Activated CD4-positive, alpha-beta T cell treated with anti-CD3 and anti-CD28 coated beads, Interleukin-2, amount 10 ng/mL, durations not matched to agents 7 days and 5 days (primary cell): ENCODE measurements at places on chromosomes 4 and X.

DNA sequence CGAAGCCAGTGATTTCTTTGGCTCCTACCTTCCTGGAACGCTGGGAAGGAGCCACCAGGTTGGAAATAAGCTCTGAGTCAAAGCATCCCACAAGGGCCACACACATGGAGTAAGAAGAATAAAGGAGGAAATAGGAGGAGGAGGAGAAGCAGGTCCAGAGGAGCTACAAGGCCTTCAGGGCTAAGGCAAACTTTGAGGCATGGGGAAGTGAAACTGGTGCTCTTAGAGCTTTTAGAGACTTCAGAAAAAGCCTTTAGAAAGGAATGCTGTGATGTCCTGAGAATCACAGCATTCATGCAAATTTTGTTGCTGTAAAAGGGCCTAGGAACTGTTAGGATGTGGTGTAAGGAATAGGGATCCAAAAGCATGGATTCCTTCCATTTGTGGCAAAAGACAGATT is 135.9 kb upstream of the ARHGEF9 start:
- no peak for DNase-seq

- no peak for DNase-seq
These were observed 128.2 kb downstream of the FRYL start for GRCh38 chr4:48651914-48652313.

- DNase-seq, result no peak
These were observed 228.9 kb upstream of the GRID2 start for GRCh38 chr4:92074839-92075238.

DNA sequence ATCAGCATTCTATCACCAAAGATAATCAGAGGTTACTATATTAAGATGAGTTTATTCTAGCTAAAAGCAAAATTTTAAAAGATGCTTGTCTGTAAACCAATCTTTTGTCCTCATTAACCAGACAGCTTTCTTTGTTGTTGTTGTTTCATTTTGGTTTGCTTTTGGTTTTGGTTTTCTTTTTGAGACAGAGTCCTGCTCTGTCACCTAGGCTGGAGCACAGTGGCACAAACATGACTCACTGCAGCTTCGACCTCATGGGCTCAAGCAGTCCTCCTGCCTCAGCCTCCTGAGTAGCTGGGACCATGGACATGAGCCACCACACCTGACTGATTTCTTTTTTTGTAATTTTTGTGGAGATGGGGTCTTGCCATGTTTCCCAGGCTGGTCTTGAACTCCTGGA is 102.9 kb downstream of the COX18 start:
- DNase-seq, result no peak

GRCh38 chr4:51885363-51885762 is 42.4 kb downstream of the DCUN1D4 start:
- no peak for DNase-seq

DNA sequence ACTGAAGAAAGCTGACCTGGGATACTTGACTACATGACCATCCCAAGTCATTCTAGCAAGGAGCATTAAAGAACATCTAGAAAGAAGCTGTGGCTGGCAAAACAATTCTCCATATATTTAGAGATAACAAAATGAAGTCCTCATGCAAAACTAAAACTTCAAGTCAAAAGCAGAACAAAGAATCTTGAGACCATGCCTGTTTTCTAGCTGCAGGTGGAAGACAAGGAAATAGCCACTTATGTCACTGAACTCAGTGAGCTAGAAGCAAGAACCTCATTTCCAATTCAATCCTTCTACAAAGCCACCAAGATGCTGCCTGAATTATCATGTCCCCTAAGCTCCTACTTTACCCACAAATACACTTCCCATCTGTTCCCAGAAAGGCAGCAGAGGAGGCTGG is 13.8 kb downstream of the USP46 start:
- no peak for DNase-seq

- no peak for DNase-seq
These were observed 83.2 kb downstream of the CPE start for GRCh38 chr4:165462009-165462408.

DNA sequence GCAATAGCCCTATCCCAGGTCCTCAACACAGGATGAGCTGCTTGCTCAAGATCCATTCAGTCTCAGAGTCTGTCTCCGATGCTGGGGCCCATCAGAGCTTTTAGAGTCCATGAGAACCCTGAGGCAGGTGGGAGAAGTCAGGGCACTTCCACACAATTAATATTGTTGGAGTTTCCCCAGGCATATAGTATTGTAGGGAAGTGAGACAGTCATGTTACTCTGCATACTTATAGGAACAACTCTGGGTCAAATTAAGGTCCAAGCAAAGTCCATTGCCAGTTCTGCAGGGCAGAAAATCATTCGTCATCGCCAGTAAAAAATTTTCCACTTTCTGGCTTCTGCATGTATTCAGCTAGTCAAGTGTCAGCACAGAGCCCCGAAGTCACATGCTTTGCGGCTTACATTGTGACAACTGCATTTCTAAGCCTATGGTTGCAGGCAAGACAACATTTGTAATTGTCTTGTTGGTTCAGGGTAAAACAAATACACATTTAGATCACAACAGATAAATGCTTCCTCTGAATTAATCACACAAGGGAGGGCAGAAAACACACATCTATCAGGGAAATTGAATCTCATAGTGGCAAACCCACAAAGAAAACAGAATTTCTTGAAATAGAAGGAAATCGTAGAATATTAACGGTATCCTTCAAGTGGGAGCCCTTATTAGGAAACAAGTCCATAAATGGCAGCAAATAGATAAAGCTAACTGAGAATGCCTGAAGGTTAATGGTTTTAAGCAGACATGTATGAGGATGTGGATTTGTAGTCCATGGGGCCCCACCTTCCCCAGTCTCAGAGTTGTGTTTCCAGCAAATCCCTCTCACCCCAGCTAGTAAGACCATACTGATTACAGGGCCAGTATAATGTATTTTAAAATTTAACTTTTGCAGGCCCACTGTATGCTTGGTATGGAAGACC is 412.1 kb upstream of the RASGEF1B start:
- DNase-seq, result no peak

- no peak for DNase-seq
These were observed 145.2 kb upstream of the SCML1 start for GRCh38 chrX:17592117-17592516.

GRCh38 chr4:147463065-147463464 is 17.8 kb upstream of the EDNRA start:
- no peak for DNase-seq

GRCh38 chr4:88159229-88159725 is 838 bp upstream of the ABCG2 start:
- no peak for DNase-seq

DNA sequence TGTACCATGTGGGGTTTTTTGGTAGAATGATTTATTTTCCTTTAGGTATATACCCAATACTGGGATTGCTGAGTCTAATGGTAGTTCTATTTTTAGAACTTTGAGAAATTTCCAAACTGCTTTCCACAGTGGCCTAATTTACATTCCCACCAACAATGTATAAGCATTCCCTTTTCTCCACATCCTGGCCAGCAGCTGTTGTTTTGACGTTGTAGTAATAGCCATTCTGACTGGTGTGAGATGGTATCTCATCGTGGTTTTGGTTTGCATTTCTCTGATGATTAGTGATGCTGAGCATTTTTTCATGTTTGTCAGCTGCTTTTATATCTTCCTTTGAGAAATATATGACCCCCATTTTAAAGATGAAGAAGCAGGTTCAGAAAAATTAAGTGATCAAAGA is 153.7 kb downstream of the CBR4 start:
- DNase-seq, result no peak

DNA sequence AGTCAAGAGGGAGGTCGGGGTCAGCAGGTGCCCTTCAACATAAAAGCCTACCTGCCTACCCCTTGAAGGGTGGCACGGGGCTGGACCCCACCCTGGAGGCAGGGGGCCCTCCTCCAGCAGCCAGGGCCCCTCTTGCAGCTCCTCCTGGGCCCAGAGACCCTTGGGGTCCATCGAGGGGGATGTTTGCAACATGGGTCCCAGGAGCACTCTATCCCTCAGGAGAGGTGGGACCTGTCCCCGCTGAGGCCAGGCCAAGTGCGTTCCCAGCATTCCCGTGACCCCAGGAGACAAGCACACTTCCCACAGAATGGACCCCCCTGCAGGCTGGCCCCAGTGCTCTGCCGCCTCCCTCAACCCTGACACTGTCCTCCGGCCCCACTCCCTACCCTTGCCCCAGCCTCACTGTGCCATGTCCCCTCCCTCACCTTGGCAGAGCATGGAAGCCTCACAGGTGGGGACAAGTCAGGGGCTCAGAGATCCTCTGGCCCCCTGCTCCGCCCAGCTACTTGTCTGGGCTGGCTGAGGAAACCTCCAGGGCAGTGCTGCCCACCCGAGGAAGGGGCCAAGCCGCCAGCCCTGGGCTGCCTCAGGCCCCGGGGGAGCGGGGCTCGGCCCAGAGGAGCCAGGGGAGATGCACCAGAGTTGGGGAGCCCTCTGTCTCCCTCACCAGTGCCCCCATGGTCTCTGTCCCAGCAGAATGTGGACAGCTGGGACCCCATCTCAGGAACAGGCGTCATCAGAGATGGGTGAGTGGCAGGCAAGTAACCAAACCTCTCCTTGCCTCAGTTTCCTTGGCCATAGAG is 2.2 kb downstream of the MXD4 start:
- no peak for DNase-seq

DNA sequence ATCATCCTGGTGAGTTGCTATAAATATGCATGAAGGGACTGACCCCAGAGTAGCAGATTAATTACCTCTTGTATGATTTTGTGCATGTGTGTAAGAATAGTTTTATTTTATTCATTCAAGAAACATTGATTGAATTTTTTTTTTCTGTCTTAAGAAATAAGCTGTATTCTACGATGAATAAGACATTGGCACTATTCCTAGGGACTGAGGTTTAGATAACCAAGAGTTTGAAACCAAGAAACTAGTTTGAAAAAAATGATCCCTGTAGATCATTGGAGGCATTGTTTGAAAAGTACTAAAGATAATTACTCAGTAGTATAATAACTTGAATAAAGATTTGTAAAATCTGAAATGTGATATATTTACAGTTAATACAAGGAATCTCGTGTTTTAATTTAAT is 1086.9 kb downstream of the PCDH7 start:
- no peak for DNase-seq

DNA sequence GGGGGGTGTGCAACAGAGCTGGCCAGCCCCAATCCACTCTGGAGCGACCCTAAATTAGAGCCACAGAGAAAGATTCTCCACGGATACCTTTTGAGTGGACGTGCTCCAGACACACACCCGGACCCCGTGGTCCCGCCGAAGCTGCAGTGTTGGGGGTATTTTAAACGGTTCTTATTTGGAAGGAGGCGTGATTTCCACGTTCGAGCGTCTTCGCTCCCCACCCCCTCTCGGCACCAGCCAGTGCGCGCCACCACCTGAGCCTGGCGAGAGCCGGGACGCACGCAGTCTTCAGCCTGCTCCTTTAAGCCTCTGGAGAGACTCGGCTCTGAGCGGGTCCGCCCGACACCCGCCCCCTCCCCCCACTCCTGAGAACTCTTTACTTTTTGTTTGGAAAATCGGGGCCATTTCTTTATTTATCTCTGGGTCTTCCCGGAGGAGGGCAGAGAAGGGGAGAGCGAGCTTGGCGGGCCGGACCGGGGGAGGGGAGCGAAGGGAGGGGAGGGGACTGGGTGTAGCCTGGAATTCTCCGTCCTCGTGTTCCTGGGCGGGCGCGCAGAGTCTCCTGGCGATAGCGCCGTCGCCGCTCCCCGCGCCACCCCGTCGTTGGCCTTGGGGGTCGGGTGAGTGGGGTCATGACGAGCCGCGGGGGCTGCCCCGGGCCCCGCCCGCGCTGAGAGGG is 668 bp upstream of the PTCHD1 start:
- no peak for DNase-seq

DNA sequence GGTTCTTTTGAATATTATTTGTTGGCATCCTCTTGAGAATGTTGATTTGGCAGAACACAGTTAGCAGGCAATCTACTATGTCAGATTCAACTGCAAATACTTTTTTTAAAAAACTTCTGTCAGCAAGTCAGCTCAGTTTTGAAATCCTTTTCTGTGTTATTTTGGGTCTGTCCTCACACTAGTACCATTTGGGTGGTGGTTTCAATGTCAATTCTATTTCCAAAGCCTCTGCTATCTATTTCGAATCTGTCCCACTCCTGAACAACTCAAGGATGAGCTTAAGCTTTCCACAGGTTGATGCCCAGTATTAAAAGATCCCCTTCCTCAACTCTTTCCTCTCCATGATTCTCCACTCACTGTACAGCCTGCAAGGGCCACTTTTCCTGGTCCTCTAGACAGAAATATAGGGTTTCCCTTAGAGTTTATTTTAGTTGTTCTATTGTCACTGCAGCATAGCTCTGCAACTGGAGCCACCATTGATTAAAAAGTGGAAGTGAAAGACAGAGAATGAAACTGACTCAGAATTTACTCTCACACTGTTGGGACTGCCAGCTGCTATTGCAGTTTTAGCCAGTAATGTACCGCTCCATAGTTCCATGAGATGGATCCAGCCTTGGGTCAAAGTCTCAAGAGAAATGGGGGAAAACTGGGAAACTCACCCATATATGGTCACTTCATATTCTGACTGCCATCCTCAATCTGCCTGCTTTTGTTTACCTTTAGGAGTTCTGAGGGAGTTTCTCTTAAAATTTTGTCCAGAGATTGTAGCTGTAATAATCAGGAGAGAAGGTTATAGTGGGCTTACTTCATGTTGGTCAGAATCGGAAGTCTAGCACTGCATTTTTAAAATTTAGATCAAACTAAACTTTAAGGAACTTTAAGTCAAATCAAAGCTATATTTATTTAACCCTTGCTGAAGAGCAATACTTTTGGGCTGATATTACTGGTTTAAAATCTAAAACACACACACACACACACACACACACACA is 14.6 kb downstream of the HDX start:
- no peak for DNase-seq

GRCh38 chr4:149493492-149493891 is 322.2 kb downstream of the IQCM start:
- DNase-seq, result no peak

GRCh38 chr4:59664771-59665170 is 1535.4 kb upstream of the ADGRL3 start:
- no peak for DNase-seq

- DNase-seq, result no peak
These were observed 50.9 kb downstream of the USP26 start for GRCh38 chrX:133045986-133046385.

- no peak for DNase-seq
These were observed 1859.6 kb downstream of the C4orf33 start for GRCh38 chr4:130955520-130955919.
